ENCODE measurements at places on chromosomes 4 and X. TPM values are rescaled to one million over a fixed set of nuclear protein-coding genes. Genes with fewer than 3 reads are reported as not detected.

GRCh38 chr4:138577145-138577544 lies 335.0 kb upstream of the SLC7A11 start:
- DNase-seq: no peak

GRCh38 chr4:112355662-112356061 lies 58.5 kb downstream of the ALPK1 start:
- DNase-seq: no peak

GRCh38 chr4:87863486-87863885 lies 30.7 kb downstream of the MEPE start:
- DNase-seq: no peak

Gene MTMR8
- 3.8 TPM for total RNA-seq

Gene GATA1
- not detected for total RNA-seq

Gene KIAA1210
- total RNA-seq: not detected

Gene LPAR4
- total RNA-seq: not detected
